ENCODE measurements at places on chromosomes 6 and 20.
A peak's percentile ranks its signal among the peaks of the same experiment; 100 is the strongest.

DNA sequence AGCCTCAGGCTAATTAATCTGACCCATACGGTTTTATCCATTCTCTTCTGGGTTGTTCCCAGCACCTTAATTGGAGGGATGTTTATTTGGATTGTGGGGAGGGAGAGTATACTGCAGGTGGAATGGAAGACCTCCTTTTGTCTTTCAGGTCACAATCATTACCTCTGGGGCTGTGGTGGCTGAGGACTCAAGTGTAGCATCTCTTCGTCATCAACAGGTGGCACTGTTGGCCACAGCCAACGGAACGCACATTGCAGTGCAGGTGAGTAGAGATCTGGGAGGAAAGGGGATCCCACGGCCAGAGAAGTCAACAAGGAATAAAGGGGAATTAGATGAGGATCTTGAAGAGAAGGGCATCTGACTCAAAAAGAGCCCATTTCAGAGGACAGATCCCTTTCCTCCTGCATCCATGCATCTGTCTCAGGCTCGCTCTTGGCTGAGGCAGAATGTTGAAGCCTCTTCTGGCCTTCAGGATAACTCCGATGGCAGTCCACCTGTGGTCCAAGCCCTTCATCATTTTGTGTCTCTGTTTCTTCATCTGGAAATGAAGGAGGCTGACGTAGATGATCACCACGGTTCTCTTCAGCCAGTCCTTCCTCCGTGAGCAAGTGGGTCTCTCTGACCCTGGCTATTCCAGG, 3.2 kb upstream of the DEF6 start:
- DNase-seq = no peak

GRCh38 chr6:34027445-34027936, 118.4 kb downstream of the GRM4 start:
- DNase-seq = no peak

- DNase-seq = no peak
These were observed 30.7 kb upstream of the NAA20 start for GRCh38 chr20:19986419-19986818.

DNA sequence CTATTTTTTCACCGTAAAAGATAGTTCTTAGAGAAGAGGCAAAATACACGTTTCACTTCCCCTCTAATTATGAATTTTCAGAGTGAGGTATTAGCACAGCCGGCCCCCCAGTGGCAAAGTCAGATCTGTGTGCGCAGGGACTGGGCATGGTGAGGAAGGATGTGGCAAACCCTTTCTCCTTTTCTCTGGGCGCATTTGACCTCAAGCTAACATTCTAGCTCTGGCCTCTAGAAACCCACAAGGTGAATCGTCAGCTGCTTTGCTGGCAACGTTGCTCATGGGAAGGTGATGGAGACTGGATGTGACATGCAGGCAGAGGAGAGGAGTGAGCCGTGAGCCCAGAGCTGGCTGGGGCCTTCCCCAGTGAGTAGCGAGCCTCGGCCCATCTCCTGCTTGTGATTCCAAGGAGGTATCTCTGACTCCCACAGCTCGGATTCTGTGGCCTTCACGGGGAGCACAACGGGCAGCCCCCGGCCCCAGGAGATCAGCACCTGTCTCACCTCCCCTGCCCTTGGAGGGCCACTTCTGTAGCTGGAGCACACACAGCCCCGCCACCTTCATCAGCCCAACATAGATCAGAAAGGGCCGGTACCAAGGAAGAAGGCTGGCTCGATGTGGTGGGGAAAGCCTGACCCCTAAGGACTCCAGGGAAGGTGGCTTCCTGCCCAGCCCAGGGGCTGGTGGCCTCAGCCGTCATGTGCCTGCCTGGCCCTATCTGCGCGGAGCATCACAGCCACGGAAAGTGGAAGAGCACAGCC, 152.8 kb downstream of the TAF4 start:
- DNase-seq = no peak

DNA sequence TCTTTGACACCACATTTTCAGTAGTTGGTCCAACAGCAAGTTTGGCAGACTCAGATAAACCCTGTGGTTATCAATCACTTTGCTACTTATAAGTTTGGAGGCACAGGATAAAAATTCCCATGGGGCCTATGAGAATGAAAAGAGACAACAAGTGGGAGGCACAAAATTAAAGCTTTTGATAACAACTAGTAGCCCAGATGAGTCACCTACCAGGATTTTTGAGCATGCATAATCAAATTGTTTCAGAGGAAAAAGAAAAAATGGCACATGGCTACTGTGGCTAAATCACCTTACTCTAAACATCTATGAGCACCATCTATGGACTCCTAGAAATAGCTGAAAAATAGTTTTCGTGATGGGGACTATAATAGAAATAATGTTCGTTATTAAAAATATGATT, 40.8 kb upstream of the BMP5 start:
- DNase-seq = no peak

DNA sequence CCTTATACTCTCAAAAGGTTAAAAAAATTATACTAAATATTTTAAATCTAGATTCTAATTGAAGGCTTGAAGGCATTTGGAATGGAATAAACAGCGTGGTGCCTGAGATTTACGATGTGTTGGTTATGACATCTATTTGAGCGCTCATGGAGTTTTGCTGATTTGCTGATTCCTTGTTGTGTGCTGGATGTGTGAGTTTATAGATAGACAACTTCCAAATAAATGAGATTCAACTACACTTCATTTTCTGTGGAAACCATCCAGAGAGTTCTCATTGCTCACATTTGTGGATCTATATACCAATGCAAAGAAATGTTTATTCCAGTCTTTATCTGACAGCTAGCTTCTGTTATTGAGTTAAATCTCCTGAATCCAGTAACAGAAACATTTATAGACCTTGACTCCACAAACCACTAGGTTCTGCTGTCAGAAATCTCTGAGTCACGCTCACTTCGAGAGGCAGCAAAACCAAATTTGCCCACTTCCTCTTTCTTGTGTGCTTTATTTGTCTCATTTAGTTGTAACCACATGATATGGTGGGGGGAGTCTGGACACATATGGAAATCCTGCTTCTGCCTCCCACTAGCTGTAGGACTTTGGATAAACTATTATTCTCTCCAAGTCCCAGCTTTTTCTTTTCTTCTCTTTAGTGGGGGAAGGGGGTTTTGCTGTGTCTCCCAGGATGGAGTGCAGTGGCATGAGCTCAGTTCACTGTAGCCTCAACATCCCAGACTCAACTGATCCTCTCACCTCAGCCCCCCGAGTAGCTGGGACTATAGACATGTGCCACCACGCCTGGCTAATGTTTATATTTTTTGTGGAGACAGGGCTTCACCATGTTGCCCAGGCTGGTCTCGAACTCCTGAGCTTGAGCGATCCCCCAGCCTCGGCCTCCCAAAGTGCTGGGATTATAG, 54.5 kb downstream of the IPCEF1 start:
- DNase-seq = no peak

GRCh38 chr6:87658516-87658915, 43.5 kb downstream of the AKIRIN2 start:
- no peak for DNase-seq

DNA sequence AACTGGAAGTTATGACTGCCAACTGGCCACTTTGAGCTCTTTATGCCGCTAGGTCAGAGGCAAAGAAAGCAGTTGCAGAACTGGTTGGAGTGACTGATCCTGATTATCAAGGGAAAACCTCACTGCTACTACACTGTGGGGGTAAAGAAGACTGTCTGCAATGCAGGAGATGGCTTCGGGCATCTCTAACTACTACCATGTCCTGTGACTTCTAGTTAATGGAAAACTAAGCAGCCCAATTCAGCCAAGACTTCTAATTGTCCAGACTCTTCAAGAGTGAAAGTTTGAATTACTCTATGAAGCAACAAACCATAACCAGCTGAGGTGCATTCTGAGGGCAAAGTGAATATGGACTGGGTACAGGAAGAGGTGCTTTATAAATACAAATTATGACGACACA, 773.6 kb upstream of the SLC35B3 start:
- no peak for DNase-seq

DNA sequence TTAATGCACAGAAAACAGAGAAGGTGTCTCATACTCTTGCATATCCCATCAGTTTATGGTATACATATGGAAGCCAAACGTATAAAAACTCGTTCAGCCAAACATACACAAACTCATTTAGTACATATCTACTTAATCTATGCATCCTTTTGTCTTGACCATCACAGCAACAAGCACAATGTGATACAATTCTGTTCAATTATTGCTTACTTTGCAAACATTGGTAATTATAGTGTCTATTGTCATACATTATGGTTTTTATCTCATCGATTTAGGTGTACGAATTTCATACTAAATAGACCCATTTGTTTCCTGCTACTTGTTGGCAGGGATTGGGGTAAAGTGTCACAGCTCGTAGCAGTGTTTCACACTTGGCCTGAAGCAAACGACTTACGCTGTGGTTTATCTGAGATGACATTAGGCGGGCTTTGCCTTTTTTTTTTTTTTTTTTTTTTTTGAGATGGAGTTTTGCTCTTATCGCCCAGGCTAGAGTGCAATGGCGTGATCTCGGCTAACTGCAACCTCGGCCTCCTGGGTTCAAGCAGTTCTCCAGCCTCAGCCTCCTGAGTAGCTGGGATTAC, 425.9 kb upstream of the JARID2 start:
- no peak for DNase-seq

GRCh38 chr6:151365233-151365632, 26.1 kb downstream of the ZBTB2 start:
- no peak for DNase-seq

DNA sequence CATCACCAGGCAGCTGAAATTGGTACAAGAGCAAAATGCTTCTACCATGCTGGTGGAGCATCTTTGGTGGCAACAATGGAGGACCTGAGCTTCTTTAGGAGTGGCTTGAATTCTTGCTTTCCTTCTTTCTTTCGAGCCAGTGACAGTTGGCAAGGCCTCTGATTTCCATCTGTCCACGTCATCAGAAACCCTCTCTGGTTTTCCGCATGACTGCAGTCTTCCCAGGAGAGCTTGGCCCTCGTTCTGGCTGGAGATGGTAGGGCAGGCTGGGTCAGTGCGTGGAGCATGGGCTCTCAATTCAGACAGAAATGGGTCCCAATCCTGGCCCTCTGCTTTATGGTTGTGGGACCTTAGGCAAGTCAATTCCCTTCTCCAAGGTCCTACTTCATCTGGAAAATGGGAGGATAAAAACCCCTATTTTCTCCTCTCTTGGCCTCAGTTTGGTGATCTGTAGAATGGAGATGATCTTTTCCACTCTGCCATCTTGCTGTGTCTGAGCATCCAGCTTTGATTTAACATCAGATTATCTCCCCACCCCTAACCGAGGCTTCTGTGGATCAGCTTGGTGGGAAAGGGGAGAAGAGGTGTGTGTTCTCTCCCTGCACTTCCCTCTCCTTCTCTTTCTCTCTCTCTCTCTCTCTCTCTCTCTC, 3.6 kb upstream of the BPIFB1 start:
- no peak for DNase-seq

- no peak for DNase-seq
These were observed 213.2 kb upstream of the ECI2 start for GRCh38 chr6:4348462-4349112.

DNA sequence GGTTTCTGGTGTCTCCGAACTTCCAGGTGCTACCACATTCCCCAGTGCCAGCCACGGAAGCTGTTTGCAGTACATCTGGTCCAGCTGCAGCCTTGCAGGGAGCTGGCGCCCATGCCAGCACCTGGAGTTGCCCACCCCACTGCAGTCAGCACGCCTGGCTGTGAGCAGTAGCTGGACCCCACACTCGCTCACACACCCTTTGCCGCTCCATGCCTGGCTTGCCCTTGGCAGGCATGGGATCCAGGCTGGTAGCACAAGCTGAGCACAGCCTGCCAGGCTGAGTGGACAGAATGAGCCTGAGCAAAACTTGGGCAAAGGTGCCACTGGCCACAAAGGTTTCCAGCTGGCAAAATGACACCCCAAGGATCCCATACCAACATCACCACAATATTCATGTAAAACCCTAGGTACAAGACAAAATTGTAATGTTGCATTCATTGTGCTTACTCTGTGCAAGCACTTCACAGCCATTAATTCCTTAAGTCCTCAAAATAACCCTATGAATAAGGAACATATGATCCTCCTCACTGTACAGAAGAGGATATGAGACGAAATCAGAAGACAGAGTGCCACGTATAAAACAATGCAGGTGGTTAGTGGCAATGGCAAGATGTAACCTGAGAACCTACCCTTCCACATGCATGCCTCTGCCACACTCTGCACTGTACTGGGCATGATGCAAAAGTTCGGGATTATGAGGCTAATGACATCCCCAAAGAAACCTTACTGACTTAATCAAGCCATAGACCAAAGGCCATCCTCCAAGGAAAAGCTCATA, 18.3 kb downstream of the KIF16B start:
- DNase-seq = no peak

GRCh38 chr20:45433316-45433715, 17.4 kb downstream of the PIGT start:
- no peak for DNase-seq

GRCh38 chr6:12555781-12556180, 160.8 kb upstream of the PHACTR1 start:
- no peak for DNase-seq

GRCh38 chr6:5087389-5087788, 2.2 kb downstream of the PPP1R3G start:
- DNase-seq = no peak

DNA sequence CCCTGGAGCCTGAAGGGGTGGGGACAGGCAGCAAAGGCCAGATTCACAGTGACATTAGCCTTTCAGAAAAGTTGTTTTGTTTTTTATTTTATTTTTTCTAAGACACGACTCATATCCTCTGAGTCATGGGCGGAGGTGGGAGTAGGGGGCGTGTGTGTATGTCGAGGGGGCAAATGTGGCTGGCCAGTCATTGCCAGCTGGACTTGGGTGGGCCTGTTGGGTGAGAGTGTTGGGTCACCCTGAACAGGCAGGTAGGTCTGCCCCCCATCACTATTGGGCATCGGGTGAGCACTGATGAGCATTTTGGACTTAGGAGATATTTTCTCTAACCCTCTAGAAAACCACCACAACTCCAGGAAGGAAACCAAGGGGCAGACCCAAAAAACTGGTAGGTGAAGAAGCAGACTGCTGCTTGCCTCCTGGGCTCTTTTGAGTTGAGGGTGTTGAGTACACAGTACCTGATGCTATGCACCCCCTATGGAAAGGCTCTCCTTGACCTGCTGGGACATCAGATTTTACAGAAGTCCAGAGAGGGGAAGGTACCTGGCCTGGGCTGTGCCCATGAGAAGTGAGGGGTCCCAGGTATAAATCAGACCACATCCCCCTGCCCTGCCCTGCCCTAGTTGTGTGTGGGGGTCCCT, 5.6 kb downstream of the SMIM29 start:
- no peak for DNase-seq

GRCh38 chr6:164520916-164521315, 788.5 kb downstream of the C6orf118 start:
- DNase-seq = no peak

- peak; percentile 50 for DNase-seq
These were observed 95.6 kb downstream of the LAMP5 start for GRCh38 chr20:9609887-9610502.

- no peak for DNase-seq
These were observed 91.2 kb downstream of the ISM1 start for GRCh38 chr20:13312300-13312699.

- DNase-seq = no peak
These were observed 993.0 kb downstream of the EYS start for GRCh38 chr6:64714073-64714472.

DNA sequence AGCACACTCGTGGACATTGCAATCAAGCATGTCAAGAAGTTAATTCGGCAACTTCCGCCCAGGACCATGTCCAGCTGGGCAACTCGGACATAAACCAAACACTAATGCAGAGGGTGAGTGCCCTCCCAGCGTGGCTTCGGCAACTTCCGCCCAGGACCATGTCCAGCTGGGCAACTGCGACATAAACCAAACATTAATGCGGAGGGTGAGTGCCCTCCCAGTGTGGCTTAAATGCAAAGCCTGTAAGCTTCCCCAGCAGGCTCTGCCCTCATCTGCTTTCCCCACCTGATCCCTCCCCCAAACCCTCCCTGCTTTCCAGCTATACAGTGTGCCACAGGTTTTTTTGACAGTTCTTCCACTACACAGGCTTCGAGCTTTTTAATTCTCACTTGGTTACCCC, 143.4 kb downstream of the PXDC1 start:
- DNase-seq = no peak
